Stimulated activated CD8-positive, alpha-beta memory T cell treated with anti-CD3 and anti-CD28 coated beads, Interleukin-15, amount 100 ng/mL, for 4 hours (primary cell): ENCODE measurements at places on chromosomes 3 and 15.

DNA sequence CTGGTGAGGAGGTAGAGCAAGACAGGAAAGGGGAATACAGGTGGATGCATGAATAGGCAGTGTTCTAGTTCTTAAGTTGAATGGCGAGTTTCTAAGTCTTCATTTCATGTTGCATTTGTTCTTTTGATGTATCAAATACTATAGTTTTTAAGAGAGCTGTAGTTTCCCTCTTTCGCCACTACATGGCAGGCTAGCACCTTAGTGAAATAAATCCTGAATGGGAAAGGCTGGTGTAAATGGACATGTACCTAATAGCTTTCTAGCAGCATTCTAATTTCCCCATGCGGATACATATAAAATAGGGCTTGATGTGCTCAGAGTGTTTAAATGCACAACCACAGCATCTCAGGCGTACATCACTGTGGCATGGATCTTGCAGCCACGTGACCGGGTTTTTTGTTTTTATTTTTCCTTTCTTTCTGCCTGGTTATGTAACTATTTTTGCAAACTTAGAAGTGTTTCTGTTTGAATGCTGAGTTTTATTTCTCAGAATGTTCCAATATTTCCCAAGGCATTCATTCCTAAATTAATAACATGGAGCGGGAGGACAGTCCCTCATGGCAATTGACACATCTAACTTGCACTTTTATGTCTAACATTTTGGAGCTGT, 23.5 kb upstream of the CLN6 start:
- no peak for DNase-seq

DNA sequence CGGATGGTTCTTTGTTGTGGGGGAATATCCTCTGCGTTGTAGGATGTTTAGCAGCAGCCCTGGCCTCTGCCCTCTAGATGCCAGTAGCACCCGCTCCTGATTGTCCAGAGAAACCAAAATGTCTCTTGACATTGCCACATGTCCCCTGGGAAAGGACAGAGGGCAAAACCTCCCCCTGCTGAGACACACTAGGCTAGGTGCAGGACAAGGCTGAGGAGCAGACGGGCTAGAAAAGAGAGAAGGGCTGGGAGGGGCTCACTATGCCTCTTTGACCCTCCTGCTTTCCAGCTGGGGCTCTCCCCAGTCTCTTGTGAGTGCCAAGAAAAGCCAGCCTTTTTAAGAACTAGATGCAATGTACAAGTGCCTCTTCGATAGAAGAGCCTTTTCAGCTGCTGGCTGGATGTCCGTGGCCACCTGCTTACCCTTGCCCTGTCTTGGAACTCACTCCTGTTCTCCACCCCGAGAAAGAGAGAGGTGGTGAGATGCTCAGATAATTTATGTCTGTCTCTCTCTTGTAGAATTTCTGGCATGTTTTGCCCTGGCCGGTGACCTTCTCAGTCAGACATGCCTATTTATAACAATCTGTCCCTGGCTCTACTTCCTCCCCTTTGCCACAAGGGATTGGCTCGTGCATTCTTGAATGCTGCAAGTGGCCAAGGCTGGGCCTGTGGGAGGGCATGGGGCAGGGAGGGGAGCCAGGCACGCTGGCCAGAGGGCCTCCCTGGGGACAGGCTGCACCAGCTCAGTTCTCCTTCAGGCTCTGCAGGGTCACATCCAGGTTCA, 142.6 kb downstream of the RPLP1 start:
- no peak for DNase-seq

- no peak for DNase-seq
Observed at GRCh38 chr3:124609402-124609801, 120.8 kb upstream of the UMPS start.

DNA sequence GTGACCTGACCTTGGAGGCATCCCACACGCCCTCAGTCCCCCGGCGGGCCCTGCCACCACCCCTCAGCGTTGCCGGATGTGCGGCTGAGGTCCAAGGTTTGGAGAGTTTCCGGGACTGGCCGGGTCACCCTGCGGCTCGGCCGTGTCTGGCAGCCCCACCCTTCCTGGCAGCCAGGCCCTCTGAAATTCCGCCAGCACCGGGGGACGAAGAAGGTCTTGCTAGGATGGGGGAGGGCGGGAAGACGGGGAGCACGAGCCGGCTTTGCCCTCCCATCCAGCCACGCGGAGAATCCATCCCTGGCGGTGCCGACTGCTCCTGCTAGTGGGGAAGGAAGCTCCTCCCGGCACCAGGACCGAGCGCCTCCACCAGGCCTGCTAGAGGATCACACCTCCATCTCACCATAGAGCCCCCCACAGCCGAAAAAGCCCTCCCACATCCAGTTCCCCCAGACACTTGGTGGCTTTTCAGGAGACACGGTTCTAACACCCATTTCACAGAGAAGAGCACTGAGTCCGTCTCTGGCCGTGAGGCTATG, 81.5 kb downstream of the CPN2 start:
- DNase-seq: no peak

- DNase-seq: no peak
Observed at GRCh38 chr15:90200534-90201129, 498 bp upstream of the SEMA4B start.

DNA sequence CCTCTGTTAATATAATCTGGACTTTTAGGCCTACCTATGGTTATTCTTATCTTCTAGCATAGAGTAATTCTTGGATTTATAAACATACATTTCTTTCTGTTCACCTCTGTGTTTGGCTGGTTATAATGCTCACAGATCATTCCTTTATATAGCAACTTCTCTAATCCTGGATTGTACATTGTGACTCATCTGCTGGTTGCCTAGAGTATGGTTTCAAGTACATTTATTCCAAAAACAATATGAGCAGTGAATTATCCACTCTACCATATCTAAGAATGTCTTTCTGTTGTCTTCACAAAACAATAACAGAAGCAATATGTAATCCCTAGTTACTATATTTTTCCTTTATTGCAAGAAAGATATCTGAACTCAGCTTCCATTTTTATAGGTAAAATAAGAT, 35.3 kb downstream of the FSIP1 start:
- no peak for DNase-seq

DNA sequence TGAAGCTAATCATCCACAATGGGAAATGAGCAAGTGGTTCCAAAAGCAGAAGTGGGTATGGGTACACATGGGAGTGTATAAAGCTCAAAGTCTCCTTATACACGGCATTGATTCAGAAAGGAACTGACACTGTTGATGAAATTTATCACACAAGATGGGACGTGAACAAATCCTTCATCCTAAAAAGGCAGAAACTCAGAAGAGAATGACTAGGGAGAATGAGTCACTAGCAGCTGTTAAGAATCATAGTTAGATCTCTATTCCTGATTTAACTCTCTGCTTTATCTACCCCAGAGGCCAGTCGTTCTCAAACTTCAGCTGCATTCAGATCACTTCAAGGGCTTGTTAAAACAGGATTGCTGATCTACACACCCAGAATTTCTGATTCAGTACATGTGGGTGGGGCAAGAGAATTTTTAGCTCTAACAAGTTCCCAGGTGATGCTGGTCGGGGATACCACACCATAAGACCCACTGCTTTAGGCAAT, 97.7 kb upstream of the PHLDB2 start:
- no peak for DNase-seq

DNA sequence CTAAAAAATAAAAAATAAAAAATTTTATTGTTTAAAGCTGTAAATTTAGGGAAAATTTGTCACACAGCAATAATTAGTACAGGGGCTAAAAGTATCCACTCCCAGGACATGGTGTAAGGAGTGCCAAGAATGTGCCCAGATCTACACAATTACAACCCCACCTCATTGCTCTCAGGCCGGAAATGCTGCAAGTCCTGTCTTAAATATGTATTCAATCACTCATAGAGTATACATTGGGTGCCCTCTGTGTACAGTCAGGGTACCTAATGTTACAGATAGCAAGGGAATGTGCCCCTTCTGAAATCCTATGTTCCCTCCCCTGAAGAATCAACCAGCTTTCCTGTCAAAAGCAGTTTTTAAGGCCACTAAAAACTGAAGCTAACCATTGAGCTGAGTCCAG, 106.6 kb downstream of the MECOM start:
- DNase-seq: no peak

GRCh38 chr3:31117854-31118253, 223.4 kb upstream of the GADL1 start:
- DNase-seq: no peak

GRCh38 chr3:86702381-86702958, 288.5 kb downstream of the VGLL3 start:
- no peak for DNase-seq

DNA sequence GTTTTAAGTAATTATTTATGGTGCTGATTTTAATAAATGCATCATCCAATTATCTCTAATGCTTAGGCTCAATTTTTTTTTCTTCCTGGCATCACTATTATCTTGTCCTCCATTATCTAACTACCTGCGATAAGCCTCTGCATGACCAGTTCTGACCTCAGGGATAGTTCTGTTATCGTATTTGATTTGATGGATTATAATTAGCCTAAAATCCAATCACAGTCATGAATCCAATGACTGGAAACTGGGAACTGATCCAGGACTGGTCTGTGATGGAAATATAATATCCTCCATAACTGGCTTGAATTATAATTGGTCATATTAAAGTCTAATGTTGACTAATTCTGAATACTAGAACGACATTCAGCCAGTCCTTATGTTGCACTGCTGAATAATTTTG, 1.1 kb downstream of the MYH15 start:
- no peak for DNase-seq
